ENCODE measurements at places on chromosomes 6 and 20. TPM values are rescaled to one million over a fixed set of nuclear protein-coding genes. Genes with fewer than 3 reads are reported as not detected.

LAMA2 gene
- total RNA-seq, result 15.1 TPM

CNBD2 gene
- total RNA-seq, result 6.4 TPM

GABRR1 gene
- 0.52 TPM for total RNA-seq

KLC4 gene
- total RNA-seq, result 45.9 TPM

DNA sequence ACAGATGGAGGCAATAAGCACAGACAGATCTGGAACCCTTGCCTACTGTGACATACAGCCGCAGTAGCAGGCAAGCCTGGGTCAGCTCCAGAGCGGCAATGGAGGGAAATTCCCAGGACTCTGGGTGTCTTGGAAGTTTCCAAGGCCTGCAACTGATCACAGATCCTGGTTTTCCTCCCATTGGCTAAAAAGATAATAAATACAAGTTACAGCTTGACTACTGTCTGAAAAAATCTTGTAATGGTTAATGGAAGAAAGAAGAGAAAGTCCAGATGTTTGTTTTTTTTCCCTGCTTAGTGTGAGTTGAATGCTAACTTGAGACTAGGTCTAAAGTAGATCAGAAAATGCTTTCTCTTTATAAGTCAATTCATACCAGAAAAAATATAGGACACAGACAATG lies 307.6 kb downstream of the ALDH8A1 start:
- no peak for DNase-seq
- H3K36me3 ChIP-seq, result no peaks in the 10 kb centered on the region
- no peak overlapping the region for H3K4me3 ChIP-seq
- H3K4me1 ChIP-seq, result peaks cover 24% of the 10 kb centered on the region
- no peak overlapping the region for H3K27ac ChIP-seq
- H3K27me3 ChIP-seq, result no peaks in the 10 kb centered on the region

- H3K27me3 ChIP-seq, result peaks cover 99% of the 10 kb centered on the region
- no peak within 1 kb of the TSS for H3K27ac ChIP-seq
- peaks cover 17% of the 10 kb centered on the region for H3K4me1 ChIP-seq
- peak within 1 kb of the TSS; percentile 22 for H3K4me3 ChIP-seq
- H3K36me3 ChIP-seq, result no peaks in the 10 kb centered on the region
Observed at GRCh38 chr20:675453-676314, at the start of gene SCRT2. SCRT2 (minus strand) TSS chr20:675802; CDS start chr20:675601, 201 bp downstream.

- peaks cover 41% of the 10 kb centered on the region for H3K27me3 ChIP-seq
- peaks cover 2% of the 10 kb centered on the region for H3K36me3 ChIP-seq
- H3K4me3 ChIP-seq, result no peak overlapping the region
- no peak for DNase-seq
- no peak overlapping the region for H3K27ac ChIP-seq
Observed at GRCh38 chr20:62818592-62819493, 2.0 kb downstream of the COL9A3 start.

DNA sequence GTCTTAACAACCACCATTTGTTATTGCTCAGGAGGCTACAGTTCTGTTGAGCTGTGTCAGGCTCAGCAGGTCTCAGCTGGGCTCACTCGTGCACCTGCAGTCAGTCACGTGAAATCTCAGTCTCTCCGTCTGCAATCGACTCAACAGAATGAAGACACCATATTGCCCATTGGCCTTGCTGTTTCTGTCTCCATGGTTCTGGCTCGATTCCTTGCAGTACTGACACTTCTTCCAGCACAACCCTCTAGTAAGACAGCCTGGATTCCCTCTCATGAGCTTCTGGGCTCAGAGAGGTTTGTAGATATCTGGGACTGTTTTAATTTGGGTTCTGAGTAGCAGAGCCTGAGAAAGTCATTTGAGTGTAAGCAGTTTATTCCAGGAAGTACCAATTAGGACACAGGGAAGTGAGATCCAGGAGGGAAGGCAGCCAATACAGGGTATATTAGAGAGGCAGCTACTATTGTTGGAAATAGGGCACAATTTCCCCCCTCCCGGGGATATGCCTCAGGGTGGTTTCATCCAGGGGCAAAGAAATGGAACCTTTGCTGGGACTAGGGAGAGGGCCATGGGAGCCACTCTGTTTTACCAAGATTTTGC lies 87.4 kb upstream of the RALGAPA2 start:
- no peaks in the 10 kb centered on the region for H3K36me3 ChIP-seq
- H3K27me3 ChIP-seq, result no peaks in the 10 kb centered on the region
- H3K27ac ChIP-seq, result no peak overlapping the region

GRCh38 chr6:41028561-41029412 lies 10.2 kb downstream of the UNC5CL start:
- peak overlapping the region; percentile 14 for H3K27ac ChIP-seq
- no peaks in the 10 kb centered on the region for H3K27me3 ChIP-seq
- H3K4me3 ChIP-seq, result peak overlapping the region; percentile 53
- H3K4me1 ChIP-seq, result peaks cover 18% of the 10 kb centered on the region
- no peaks in the 10 kb centered on the region for H3K36me3 ChIP-seq

- H3K36me3 ChIP-seq, result no peaks in the 10 kb centered on the region
- H3K4me1 ChIP-seq, result peaks cover 5% of the 10 kb centered on the region
- H3K27me3 ChIP-seq, result no peaks in the 10 kb centered on the region
- DNase-seq, result no peak
Observed at GRCh38 chr6:113664909-113665308, 192.2 kb upstream of the MARCKS start.

NNAT gene
- 15.2 TPM for total RNA-seq

GRCh38 chr6:126632271-126632670 lies 292.4 kb downstream of the CENPW start:
- no peaks in the 10 kb centered on the region for H3K36me3 ChIP-seq
- H3K27ac ChIP-seq, result no peak overlapping the region
- H3K27me3 ChIP-seq, result no peaks in the 10 kb centered on the region
- DNase-seq, result no peak

DNA sequence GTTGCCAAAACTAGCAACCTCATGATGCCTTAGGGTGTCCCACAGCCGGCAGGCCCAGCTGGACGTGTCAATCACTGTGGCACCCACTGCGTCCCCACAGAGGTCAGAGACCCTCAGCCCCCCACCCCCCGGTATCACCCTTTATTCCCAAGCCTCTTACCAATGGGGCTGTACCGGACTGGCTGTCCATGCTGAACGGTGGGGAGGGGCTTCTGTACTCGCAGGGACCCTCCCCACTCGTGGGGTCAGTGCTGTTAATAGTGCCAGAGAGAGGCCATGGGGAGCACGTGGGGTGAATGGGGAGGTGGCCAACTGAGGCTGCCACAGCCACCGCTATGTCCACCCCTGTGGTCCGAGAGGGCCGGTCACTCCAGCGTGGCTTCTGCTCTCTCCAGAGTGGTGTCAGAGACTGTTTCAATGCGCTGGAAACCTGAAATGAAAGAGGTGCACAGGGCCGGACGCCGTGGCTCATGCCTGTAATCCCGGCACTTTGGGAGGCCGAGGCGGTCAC lies 68.6 kb downstream of the THBS2 start:
- H3K36me3 ChIP-seq, result no peaks in the 10 kb centered on the region
- H3K4me3 ChIP-seq, result no peak overlapping the region
- no peaks in the 10 kb centered on the region for H3K4me1 ChIP-seq
- H3K27me3 ChIP-seq, result no peaks in the 10 kb centered on the region
- no peak for DNase-seq
- H3K27ac ChIP-seq, result no peak overlapping the region

- no peaks in the 10 kb centered on the region for H3K27me3 ChIP-seq
- no peaks in the 10 kb centered on the region for H3K36me3 ChIP-seq
- H3K4me3 ChIP-seq, result no peak overlapping the region
Observed at GRCh38 chr20:10004900-10005299, 29.9 kb upstream of the ANKEF1 start.

- H3K4me1 ChIP-seq, result no peaks in the 10 kb centered on the region
- H3K4me3 ChIP-seq, result no peak overlapping the region
Observed at GRCh38 chr6:118813775-118814174, 80.2 kb upstream of the ASF1A start.

LAMP5 gene
- not detected for total RNA-seq

- H3K27ac ChIP-seq, result peak within 1 kb of the TSS; percentile 87
- no peaks in the 10 kb centered on the region for H3K27me3 ChIP-seq
- DNase-seq, result peak; percentile 93
- H3K4me1 ChIP-seq, result peaks cover 51% of the 10 kb centered on the region
- H3K4me3 ChIP-seq, result peak within 1 kb of the TSS; percentile 35
- H3K36me3 ChIP-seq, result no peaks in the 10 kb centered on the region
Observed at GRCh38 chr6:31114541-31114878, at the start of gene PSORS1C1. PSORS1C1 (plus strand) TSS chr6:31114800; CDS start chr6:31129633, 14,833 bp downstream.

JPH2 gene
- total RNA-seq, result 5.0 TPM

- DNase-seq, result no peak
- H3K36me3 ChIP-seq, result peaks cover 63% of the 10 kb centered on the region
- H3K4me1 ChIP-seq, result no peaks in the 10 kb centered on the region
- H3K27ac ChIP-seq, result no peak overlapping the region
- no peak overlapping the region for H3K4me3 ChIP-seq
Observed at GRCh38 chr20:25006431-25007167, 14.0 kb upstream of the APMAP start.

- no peak overlapping the region for H3K4me3 ChIP-seq
- no peaks in the 10 kb centered on the region for H3K36me3 ChIP-seq
- peaks cover 18% of the 10 kb centered on the region for H3K4me1 ChIP-seq
- no peaks in the 10 kb centered on the region for H3K27me3 ChIP-seq
- no peak overlapping the region for H3K27ac ChIP-seq
Observed at GRCh38 chr20:10427060-10427692, 6.8 kb downstream of the MKKS start.

DNA sequence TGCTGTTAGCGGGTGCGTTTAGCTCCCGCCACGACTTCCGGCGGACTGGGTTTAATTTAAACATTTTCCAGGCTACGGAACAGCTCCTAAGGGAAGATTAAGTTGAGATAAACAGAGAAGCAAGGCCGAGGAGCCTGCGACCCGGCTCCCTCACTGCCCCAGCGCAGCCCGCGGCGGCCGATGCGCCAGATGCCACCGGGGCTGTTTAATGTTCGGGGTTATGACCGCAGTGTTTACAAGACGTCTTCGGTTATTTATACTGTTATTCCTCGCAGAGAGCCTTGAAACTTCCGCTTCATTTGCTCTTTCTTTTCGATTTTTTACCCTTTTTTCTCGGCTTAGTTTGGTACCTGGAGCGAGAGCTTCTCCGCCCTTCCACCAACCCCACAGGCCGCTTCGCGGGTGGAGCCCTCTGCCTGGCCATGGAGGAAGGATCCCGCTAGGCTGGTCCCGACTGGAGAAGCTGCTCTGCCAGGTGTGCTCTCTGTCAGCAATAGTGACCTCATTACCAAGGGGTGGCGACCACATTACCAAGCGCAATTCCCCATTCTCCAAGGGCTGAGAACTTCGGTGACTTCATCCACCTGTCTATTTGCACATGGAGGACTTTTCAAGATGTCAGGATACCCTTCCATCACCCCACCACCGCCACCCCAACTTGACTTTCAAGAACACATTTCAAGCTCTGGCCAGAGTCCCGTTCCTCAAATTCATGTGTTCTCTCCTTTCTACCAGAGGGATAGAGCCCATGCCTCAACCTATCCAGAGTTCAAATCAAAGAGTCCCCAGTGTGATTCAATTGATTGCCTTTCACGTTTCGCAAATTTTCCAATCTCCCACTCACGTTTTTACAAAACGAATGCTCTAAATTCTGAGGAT lies 4.1 kb downstream of the TCF21 start:
- H3K27ac ChIP-seq, result no peak overlapping the region
- peaks cover 38% of the 10 kb centered on the region for H3K4me1 ChIP-seq
- DNase-seq, result no peak
- no peaks in the 10 kb centered on the region for H3K36me3 ChIP-seq
- no peak overlapping the region for H3K4me3 ChIP-seq

TRIM40 gene
- not detected for total RNA-seq

XKR7 gene
- not detected for total RNA-seq

MOG gene
- total RNA-seq, result not detected

Data from suprapubic skin (tissue), 4 donors.